Stimulated activated CD8-positive, alpha-beta memory T cell treated with anti-CD3 and anti-CD28 coated beads, Interleukin-7, amount 100 ng/mL, for 4 hours (primary cell): ENCODE measurements at places on chromosomes 12 and 14.

GRCh38 chr12:25839470-25839869 lies 119.0 kb upstream of the RASSF8 start:
- DNase-seq = no peak

GRCh38 chr12:54051874-54052437 lies 1.7 kb upstream of the HOXC4 start:
- DNase-seq = no peak

DNA sequence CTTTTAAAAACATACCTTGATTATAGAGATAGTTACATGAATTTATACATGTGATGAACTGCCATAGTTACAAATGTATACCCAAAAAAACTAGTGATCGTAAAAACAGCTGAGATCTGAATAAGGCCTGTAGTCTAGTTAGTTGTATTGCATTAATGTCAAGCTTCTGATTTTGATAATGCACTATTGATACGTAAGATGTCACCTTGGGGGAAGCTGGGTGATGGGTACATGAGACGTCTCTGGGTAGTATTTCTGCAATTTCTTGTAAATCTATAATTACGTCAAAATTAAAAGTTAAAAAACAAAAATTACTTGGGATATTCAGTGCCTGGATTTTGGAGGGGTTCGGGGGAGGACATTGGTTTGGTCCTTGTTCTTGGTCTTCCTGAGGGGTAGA lies 144.4 kb downstream of the SAMD4A start:
- no peak for DNase-seq

GRCh38 chr12:68529466-68529865 lies 81.2 kb upstream of the RAP1B start:
- DNase-seq = no peak

- no peak for DNase-seq
These were observed 19.0 kb downstream of the KIF5A start for GRCh38 chr12:57568838-57569237.
